ENCODE measurements at places on chromosomes 6 and 20.

DNA sequence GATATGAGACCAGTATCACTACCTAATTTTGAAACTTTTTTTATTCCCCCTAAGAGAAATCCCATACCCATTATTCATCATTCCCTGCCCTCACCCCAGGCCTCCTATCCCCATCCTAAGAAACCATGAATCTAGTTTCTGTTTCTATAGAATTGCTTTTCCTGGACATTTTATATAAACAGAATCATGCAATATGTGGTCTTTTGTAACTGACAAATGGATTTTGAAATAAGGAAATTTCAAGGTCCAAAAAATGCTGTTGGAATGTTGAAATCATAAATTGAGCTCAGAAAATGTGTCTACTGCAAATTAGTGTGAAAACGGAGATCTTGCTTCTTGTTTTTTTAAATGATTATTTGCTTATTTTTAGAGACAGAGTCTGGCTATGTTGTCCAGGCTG, 25.1 kb downstream of the RNF217 start:
- no peak for DNase-seq

DNA sequence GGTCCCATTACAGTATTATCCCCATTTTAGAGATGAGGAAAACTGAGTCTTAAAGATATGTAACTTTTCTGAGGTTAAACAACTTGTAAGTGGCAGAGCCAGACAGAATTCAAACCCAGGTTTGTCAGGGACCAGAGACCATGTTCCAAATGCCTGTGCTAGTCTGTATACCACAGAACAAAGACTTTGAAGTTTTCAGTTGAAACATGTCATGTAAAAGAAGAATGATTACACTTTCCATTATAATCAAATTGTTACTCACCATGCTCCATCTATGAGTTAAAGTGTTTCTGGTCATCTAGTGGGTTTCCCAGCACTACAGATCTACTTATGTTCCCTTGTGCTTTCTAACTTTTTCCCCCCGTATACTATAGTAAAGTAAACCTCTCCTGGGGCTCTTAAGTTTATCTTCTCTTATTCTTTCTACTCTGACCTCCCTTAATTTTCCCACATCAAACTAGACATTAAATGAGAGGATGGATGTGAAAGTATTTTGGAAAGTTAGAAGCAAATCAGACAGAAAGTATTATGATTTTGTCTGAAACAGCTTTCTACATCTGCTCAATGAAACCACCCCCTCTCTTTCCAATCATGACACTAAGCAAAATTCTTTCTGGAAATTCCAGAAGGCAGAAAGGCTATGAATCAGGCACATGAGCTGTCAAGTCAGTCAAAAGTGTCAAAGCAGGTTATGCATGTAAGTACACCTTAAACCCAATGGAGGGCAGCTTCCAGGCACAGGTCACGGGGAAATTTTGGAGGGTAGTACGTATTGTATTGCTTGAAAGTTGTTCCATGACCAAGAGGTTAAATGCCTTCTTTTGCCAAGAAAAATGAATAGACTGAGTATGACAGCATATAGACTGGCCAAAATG, 132.7 kb upstream of the MAP3K7 start:
- DNase-seq = no peak

DNA sequence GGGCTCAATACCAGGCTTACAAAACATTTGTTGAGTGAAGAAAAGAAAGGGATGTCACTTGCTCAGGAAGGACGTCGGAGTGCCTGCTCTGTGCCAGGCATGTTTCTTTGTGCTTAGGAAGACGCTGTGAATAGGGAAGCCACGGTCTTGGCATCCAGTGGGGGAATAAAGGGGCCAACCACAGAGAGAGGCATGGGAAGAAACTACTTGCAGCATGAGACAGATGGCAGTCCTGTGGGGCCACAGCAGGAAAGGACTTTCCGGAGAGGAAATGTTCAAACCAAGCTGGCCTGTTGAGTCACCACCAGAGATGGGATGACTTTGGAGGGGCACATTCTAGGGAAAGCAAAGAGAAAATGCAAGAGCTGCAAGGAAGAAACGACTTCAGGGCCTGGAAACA, 173.2 kb downstream of the CDH26 start:
- no peak for DNase-seq

- DNase-seq = peak; percentile 73
Measured at GRCh38 chr6:113995634-113996033, 24.7 kb upstream of the HDAC2 start.

DNA sequence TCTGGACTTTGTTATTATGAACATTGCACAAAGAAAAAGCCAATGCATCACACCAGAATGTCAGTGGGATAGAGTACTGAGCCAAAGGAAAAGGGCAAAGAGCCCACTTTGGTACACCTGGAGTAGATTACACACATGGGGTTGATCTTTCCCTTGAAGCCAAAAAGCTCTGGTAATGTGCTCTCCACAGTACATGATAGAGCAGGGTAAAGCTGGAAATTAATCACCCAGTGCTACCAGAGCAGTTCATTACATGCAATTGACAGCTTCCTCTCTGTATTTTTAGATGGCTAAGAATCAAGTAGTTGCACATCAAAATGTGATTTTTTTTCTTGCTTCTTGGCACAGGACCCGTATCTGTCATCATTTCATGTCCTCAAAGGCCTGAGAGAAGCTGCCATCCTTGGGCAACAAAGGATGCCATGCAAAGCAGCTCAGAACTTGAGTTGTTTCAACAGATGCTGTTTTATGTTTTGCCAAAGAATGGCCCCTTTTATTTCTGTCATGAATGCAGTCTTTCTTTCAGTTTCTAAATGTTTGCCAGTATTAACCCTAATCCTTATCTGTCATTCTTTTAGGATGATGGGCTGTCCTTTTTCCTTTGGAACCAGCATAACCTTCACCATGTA, 88.1 kb downstream of the HDGFL1 start:
- DNase-seq = no peak
